ENCODE measurements at places on chromosomes 3 and 15. TPM values are rescaled to one million over a fixed set of nuclear protein-coding genes. Genes with fewer than 3 reads are reported as not detected.

Gene CCR9
- not detected for total RNA-seq

Gene IL5RA
- not detected for total RNA-seq

Gene CCDC54
- total RNA-seq = not detected

Gene CLDN18
- total RNA-seq = not detected

Gene IQCF6
- not detected for total RNA-seq

Gene MUC20
- not detected for total RNA-seq

Gene CPA3
- total RNA-seq = not detected

Gene C3orf22
- not detected for total RNA-seq

Gene PTX3
- total RNA-seq = not detected

DNA sequence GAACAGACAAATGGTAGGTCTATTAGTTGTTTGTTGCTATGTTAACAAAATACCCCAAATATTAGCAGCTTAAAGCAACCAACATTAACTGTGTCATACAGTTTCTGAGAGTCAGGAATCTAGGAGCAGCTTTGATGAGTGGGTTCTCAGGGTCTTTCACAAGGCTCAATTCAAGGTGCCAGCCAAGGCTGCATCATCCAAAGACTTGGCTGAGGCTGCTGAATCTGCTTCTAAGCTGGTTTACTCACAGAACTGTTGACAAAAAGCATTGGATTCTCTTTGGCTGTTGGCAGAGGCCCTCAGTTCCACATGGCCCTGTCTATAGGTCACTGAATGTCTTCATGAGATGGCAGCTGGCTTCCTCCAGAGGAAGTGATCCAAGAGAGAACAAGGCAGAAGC, 40.3 kb upstream of the TSC22D2 start:
- no peak for DNase-seq

DNA sequence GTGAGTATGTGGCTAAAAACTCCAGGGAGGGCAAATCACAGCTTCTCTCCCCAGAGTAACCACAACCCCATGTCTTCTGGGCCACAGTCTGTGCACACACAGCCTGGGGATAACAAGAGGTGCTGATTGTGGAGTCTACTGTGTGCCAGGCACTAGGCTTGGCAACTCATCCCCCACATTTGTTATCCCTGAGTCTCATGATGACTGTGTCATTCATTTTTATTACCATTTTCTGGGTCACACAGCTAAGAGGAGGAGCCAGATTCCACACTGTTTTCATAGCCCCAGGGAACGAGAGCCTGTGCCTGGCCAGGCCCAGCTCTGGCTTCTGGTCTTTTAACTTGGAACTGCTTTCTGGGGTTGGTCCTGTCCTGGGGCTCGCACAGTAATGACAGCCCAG, 34.5 kb downstream of the ESYT3 start:
- DNase-seq = peak; percentile 9

DNA sequence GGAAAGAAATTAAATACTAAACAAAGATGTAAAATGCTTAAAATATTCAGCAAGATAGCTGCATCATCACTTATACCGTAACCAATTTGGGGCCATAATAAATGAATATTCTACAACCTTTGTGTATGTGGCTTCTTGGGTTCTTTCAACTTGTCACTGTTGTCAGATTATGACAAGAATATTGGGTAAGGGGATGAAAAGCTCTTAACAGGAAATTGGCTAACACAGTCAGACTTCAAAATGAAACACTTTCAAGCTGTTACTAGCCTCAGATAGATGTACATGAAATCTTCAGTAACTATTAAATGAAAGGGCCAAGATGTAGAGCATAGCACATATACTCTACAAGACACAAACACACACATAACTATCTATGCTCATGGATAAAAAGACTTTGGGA, 38.7 kb upstream of the ZNF385D start:
- no peak for DNase-seq

DNA sequence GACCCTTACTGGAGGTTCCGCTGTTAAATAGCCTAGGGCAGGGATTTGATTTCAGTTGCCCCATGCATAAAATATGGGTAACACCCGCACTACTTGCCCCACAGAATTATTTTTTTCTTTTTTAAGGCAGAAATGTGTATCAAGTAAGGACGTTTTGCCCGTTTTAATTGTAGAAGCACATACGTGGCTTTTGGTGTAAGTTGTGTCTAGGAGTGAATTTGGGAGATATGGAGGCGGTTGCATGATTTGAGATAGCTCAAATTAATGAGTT, 636 bp upstream of the LRRC58 start:
- DNase-seq = no peak

DNA sequence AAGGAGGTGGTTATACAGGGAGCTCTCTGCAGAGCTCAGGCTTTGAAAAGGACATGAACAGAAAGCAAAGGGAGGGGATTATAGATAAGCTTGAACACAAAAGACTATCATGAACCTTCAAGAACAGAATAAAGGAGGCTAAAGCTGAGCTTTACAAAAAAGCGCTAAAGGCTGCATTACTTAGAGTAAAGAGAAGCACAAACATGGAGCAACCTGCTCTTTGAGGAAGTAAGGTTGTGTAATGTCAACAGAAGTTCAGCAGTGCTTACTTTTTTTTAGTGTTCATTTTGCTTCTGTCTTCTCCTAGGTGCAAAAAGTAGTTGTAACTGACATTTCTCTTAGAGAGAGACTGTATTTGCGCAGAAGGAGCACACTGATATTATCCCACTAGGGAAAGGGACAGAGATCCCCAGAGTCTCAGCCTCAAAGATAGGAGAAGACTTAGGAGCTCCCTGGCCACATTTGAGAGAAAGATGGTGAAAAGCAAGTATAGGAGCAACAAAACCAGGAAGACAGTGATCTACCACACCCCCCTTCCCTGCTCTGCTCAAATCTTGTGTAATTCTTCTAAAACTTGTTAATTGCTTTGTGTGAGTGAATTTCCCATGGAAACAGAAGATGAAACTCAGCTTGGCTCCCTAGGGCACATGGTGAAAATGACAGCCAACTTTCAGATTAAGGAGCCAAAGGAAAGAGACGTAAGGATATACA, 54.7 kb downstream of the QTRT2 start:
- DNase-seq = no peak

GRCh38 chr3:119376758-119377157, 82.6 kb downstream of the ARHGAP31 start:
- no peak for DNase-seq

DNA sequence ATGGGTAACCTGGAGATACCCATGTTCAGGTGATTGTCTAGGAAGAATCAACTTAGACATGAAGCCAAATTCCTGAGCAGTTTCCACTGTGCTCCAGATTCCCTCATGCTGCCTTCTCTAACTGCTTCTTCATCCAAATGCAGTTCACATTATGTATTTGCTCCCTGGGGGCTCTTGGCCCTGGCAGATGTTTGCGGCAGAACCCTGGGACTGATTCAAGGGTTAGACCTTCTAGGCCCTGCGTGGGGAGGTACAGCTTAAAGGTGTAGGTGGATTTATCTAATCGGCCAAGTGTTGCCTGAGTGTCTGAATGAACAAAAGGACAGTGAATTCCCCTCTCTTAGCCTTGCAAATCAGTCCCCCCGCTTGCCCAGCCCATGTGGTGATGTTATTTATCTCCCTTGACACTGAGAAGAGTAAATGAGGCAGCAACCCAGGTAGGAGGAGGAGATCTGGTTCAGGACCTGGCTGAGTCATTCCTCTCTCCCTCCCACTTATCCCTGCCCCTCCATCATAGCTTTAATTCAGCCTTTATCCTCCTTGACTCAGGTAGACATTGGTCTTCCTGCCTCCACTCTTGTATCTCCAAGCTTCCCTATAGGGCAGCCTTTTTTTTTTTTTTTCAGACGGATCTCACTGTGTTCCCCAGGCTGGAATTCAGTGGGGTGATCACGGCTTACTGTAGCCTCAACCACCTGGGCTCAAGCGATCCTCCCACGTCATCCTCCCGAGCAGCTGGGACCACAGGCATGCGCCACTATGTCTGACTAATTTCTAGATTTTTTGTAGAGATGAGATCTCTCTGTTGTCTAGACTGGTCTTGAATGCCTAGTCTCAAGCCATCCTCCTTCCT, 54.8 kb downstream of the MAGEF1 start:
- DNase-seq = no peak

- no peak for DNase-seq
These were observed 72.5 kb downstream of the VPS8 start for GRCh38 chr3:184884359-184885017.

DNA sequence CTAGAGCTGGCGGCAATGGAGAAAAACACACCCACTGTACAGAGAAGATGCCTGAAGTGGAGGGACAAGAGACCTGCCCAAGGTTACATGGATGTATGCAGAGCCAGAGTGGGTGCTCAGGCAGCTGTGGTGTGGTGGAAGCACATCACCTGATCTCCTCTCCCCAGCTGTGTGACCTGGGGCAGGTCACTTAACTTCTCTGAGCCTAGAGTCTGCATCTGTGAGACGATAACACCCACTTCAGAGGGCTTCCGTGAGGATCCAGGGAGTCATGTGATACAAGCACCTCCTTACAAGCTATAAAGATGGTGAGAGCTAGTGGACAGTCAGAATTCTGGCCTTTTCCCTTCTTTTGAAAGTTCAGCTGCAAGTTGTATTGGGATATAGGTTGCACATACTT, 55.1 kb upstream of the HERC1 start:
- no peak for DNase-seq

DNA sequence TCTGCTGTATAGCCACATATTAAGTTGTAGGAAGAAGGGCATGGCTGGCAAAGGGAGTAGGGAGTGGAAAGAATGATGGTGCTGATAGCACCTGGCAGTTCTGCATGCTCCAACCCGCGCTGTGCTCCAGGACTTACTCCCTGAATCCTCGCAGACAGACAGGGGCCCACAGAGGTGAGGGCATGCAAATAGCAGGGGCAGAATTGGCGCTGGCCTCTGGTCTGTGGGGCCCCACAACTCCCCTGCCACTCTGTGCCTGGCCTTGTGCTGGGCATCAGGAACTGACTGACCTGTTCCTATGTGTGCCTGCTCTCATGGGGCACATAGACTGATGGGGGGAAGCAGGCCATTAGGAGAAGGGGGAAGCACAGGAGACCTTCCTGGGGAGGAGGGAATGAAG, 20.9 kb downstream of the HDAC11 start:
- DNase-seq = no peak

DNA sequence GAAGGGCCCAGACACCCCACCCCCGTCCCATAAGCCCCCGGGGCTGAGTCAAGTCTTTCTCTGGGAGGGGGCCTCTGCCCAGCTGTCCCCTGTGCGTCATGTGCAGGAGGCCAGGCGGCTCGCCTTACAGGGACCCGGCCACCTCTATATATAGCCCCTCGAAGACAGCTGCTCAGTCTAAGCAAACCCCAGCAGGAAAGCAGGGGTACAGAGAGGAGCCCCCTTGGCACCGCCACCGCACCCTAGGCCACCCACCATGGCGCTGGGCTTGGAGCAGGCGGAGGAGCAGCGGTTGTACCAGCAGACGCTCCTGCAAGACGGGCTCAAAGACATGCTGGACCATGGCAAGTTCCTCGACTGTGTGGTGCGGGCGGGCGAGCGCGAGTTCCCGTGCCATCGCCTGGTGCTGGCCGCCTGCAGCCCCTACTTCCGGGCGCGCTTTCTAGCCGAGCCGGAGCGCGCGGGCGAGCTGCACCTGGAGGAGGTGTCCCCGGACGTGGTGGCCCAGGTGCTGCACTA, at the start of gene KLHL40:
Gene KLHL40 (plus strand): TSS at position 175 of the 519 bp plus-strand sequence. CDS start 82 bp downstream, at position 257.
- no peak for DNase-seq

DNA sequence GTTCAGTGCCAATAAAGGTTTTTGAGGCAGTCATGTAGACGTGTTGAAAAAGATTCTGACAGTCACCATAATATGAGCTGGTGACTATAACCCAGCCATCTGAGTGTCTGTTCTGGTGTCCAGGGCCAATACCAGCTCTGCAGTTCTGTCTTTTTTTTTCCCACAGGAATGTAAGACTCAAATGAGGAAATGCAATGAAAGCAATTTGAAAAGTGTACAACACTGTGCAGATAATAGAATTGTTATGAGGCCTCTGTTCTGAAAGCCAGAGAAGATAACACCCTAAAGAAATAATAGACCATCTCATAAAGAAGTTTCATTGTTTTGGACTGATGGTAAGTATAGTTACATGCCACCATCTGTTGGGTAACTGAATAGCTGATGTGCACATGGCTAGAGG, 57.1 kb downstream of the CLDN1 start:
- no peak for DNase-seq

DNA sequence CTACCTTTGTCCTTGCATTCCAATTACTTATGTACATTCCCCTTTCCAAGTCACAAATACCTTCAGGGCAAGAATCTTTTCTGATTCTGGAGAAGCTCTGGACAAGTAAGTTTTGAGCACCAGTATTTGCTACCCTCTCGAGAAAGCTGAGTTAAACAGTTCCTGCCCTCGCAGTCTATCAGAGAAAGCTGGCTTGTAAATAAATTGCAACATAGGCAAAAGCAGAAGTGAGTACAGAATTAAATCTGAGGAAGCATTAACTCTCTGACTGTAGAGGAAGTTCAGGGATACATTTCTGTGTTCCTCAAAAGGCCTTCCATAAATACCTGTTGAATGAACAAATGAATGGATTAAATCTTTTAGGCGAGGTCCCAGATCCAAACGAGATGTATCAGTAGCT, 1.2 kb downstream of the OSBPL11 start:
- no peak for DNase-seq

- no peak for DNase-seq
These were observed 48.1 kb downstream of the APBA2 start for GRCh38 chr15:28933710-28934445.

DNA sequence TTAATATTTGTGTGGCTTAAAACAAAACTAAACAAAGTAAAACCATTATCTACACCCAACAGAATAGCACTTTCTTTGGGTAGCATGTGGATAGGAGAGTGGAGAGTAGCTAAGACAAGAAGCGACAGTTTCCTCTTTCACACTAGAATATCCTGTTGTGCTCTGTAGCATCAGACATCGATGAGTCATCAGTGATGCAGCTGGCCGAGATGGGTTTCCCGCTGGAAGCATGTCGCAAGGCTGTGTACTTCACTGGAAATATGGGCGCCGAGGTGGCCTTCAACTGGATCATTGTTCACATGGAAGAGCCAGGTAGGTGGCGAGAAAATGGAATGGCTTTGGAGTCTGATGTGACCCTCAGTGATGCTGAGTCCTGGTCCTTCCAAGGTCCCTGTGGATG, 108.1 kb downstream of the USP13 start:
- DNase-seq = peak; percentile 61

DNA sequence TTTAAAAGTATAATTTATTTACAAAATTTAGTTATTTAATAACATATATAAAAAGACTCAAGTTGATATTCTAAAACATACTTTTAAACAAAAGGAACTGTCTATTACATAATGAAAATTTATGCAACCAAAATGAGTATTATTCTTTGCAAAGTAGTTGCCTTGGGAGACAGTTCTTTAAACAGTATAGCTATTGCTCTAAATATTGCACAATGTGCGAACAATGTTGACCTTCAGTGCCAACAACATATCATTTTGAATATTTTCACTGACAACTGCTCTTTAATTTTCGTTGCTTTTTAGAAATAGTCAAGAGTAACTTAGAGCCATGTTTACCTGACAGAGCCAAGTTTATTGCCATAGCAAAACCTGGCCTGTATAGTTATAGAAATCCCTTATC, 124.9 kb downstream of the ZBTB20 start:
- no peak for DNase-seq
